Nasal cavity respiratory epithelium epithelial cell of viscerocranial mucosa (primary cell): ENCODE measurements at places on chromosomes 16 and 17. TPM values are rescaled to one million over a fixed set of nuclear protein-coding genes. Genes with fewer than 3 reads are reported as not detected.

LDAF1 gene
- 102 and 124 TPM in 2 replicates for total RNA-seq

RND2 gene
- total RNA-seq, result under 0.01 and 0.07 TPM in 2 replicates

MPV17L gene
- total RNA-seq, result 0.64 and 1.4 TPM in 2 replicates

SPNS2 gene
- total RNA-seq, result 3.2 and 14.7 TPM in 2 replicates

ITGA2B gene
- total RNA-seq, result under 0.01 and 0.07 TPM in 2 replicates

SNX20 gene
- not detected in 2 replicates for total RNA-seq

ATXN7L3 gene
- total RNA-seq, result 56.0 and 56.3 TPM in 2 replicates

KATNIP gene
- 13.0 and 30.0 TPM in 2 replicates for total RNA-seq

AATK gene
- total RNA-seq, result 0.34 and 0.64 TPM in 2 replicates

TBC1D3G gene
- total RNA-seq, result not detected in 2 replicates

DHRS7C gene
- not detected in 2 replicates for total RNA-seq

ZNF750 gene
- total RNA-seq, result 10.6 and 32.6 TPM in 2 replicates

SEPTIN1 gene
- total RNA-seq, result 0.07 TPM in 1 of 2 replicates, not detected in the other

SMYD4 gene
- total RNA-seq, result 8.5 and 11.2 TPM in 2 replicates

EVPLL gene
- 1.4 and 2.3 TPM in 2 replicates for total RNA-seq

USP36 gene
- 31.8 and 61.9 TPM in 2 replicates for total RNA-seq

TAC4 gene
- total RNA-seq, result not detected in 2 replicates

KPNB1 gene
- total RNA-seq, result 275 and 323 TPM in 2 replicates

FAM83G gene
- 60.3 and 66.3 TPM in 2 replicates for total RNA-seq

CD300H gene
- not detected in 2 replicates for total RNA-seq

KRT39 gene
- total RNA-seq, result 0.28 TPM in 1 of 2 replicates, not detected in the other

ODAD4 gene
- total RNA-seq, result under 0.01 and 0.07 TPM in 2 replicates

KRT36 gene
- total RNA-seq, result not detected in 2 replicates

KIF19 gene
- total RNA-seq, result 0.07 TPM in 1 of 2 replicates, not detected in the other

C16orf74 gene
- 51.1 and 111 TPM in 2 replicates for total RNA-seq

PITPNM3 gene
- total RNA-seq, result 28.4 and 59.1 TPM in 2 replicates

KRT12 gene
- total RNA-seq, result not detected in 2 replicates

TNFSF13 gene
- 2.6 and 3.8 TPM in 2 replicates for total RNA-seq

CLDN9 gene
- total RNA-seq, result under 0.01 and 0.14 TPM in 2 replicates

TBC1D3C gene
- total RNA-seq, result 1.6 TPM in 1 of 2 replicates, not detected in the other

UBN1 gene
- 33.2 and 44.3 TPM in 2 replicates for total RNA-seq
